Ovary (tissue), 10 donors: ENCODE measurements at places on chromosomes 13 and 19.

GRCh38 chr13:57582032-57582431 is 49.5 kb upstream of the PCDH17 start:
- no peak for DNase-seq

DNA sequence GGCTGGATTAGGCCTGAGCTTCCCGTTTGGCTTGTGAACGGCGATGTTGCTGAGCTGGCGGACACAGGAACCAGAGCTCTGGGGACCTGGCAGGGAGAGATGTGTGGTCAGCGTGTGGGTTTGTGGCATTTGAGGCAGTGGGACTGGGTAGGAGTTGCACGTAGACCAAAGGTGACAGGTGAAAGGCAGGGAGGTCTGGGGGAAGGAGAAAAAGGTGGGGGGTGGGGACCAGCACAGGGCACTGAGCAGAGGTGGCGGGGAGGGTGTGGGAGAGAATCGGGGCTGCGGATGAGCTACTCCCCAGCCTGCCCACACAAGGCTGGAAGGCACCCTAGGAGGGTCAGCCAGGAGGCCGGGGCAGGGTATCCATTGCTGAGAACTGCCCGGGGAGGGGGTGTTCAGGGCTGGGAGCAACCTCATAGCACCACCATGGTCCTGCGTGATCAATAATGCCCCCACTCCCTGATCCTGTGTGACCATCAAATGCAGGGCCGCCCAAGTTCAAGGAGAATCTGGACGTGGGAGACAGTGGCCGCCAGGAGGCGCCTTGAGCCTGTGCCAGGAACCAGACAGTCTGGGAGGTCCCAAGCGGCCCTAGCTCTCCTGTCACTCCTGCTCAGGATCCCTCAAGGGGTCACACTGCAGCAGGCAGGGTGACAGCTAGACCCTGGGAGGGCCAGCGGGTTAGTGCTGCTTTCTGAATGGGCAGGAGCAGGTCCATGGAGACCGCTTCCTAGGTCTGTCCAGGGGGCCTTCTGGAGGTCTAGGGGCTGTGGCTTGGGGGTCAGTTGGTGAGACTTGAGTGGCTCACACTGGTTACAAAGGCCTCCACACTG is 12.8 kb upstream of the SELENOW start:
- DNase-seq, result peak; percentile 61

DNA sequence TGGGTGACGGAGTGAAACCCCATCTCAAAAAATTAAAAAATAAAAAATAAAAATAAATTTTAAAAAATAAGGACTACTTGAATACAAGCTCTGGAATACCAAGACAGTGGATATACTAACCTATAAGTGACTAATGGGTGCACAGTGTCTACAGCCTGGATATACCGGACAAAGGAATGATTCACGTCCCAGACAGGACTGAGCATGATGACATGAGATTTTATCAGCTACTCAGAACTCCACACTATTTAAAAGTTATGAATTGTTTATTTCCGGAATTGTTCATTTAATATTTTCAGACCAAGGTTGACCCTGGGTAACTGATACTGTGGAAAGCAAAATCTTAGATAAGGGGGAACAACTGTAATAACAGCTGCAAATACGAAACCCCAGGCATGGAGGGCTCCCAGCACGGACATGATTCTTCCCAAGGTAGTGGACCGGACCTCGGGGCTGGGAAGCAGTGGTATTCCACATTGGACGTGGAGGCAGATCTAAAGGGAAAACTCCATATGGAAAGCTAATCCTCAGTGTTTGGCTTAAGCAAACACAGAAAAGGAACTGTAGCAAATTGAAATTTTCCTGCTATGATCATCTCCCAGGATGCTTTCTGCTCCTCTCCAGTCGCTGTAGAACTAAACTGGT is 102.6 kb upstream of the TSHZ3 start:
- DNase-seq, result no peak

GRCh38 chr13:112532837-112533745 is 54.9 kb downstream of the TUBGCP3 start:
- no peak for DNase-seq

GRCh38 chr19:7874897-7875273 is 695 bp upstream of the PRR36 start:
- DNase-seq, result no peak

DNA sequence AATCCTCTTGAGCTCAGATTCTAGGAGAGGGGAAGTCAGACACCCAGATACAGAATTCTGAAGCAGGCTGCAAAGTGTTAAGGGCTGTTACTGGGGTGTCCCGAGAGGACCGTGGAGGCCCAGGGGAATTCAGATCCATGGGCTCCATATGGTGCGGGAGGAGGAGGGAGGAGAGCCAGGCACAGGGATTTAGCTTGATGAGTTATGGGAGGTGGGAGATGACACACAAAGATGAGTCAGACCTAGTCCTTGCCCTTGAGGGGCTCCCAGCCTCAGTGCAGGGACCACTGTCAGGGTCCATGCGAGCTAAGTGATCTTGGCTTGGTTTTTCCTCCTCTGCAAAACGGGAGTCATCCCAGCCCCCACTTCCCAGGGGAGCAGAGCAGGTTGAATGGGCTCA is 14.4 kb upstream of the GIPR start:
- no peak for DNase-seq

- DNase-seq, result no peak
Observed at GRCh38 chr13:99421271-99421670, 80.0 kb upstream of the TM9SF2 start.

DNA sequence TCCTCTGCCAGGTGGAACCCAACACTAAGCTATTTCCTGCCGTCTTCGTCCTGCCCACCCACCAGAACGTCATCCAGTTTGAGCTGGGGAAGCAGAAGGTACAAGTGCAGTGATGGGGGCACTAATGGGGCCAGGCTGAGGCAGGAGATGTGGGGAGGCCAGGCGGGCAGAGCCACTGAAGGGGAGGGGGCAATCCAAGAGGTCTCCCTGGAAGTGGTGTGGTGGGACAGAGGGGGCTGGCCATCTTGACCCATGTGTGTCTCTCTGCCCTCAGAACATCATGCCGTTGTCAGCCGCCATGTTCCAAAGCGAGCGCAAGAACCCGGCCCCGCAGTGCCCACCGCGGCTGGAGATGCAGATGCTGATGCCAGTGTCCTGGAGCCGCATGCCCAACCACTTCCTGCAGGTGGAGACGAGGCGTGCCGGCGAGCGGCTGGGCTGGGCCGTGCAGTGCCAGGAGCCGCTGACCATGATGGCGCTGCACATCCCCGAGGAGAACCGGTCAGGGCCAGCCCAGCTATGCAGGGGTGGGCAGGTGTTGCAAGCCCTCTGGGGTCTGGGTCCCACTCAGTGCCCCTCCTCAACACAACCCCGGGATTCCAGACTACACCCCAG is 49.6 kb downstream of the RYR1 start:
- DNase-seq, result no peak

DNA sequence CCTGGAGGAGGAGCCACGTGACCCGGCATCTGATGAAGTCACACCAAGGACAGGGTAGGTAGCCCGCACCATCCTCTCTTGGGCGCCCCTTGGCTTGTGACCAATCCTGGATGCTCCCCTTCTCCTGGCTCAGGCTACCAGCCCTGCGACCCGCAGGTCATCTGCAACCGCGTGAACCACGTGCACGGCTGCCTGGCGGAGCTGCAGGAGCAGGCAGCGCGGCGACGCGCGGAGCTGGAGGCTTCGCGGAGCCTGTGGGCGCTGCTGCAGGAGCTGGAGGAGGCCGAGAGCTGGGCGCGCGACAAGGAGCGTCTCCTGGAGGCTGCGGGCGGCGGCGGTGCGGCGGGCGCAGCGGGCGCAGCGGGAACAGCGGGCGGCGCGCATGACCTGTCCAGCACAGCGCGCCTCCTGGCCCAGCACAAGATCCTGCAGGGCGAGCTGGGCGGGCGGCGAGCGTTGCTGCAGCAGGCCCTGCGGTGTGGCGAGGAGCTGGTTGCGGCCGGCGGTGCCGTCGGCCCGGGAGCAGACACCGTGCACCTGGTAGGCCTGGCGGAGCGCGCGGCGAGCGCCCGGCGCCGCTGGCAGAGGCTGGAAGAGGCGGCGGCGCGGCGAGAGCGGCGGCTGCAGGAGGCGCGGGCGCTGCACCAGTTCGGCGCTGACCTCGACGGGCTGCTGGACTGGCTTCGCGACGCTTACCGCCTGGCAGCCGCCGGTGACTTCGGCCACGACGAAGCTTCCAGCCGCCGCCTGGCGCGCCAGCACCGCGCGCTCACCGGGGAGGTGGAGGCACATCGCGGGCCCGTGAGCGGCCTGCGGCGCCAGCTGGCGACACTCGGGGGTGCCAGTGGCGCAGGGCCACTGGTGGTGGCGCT is 45.9 kb downstream of the SPTBN4 start:
- no peak for DNase-seq

DNA sequence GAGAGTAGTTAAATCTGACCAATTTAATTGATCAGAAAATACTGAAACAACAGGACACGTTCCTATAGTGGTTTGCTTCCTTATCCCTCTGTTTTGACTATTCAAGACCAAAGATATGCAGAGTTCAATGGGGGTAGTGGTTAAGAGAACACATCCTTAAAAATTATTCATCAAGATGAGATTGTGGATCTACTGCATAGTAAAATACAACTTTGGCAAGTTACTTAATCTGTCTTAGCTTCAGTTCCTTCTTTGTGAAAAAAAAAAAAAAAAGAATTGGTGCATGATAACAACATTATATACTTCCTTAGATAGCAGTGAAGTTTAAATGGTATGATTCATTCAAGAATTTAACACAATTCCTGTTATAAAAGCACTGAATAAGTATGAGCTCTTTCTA is 552.1 kb downstream of the DCT start:
- no peak for DNase-seq

DNA sequence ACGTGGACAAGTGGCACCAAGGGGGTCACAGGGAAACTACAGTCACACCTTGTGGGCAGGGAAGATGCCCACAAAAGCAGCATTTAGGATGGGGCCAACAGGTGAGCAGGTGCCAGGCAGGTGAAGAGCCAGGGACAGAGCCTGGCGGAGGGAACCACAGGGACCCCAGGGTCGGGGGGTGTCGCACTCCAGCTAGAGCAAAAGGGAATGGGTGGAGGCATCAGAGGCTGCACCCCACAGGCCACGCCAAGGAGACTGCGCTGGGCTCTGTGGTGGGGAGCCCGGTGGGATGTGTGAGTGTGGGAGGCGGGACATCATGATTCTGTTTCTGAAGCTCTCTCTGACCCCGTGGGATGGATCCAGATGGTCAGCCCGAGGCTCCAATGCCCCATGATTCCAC is 66.7 kb downstream of the EPS15L1 start:
- no peak for DNase-seq

DNA sequence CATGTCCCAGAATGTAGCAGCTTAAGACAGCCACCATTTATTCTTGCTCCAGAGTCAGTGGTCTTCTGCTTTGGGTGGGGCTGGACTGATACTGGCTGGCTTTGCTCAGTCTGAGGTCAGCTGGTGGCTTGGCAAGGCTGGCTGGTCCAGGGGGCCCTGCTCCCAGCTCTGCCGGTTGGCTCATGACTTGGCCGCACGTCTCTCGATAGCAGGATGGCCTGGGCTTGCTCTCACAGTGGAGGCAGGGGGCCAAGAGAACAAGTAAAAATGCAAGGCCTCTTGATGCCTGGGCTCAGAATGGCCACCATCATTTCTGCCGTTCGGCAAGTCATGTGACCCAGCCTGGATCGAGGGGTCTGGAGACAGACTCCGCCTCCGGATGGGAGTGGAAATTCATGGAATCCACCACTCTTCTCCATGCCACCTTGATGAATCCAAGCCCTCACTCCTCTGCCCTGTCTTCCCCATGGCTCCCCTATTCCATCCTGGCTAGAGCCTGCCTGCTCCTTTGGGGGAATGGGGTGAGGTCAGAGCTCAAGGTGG is 13.1 kb downstream of the ACTMAP start:
- DNase-seq, result no peak

DNA sequence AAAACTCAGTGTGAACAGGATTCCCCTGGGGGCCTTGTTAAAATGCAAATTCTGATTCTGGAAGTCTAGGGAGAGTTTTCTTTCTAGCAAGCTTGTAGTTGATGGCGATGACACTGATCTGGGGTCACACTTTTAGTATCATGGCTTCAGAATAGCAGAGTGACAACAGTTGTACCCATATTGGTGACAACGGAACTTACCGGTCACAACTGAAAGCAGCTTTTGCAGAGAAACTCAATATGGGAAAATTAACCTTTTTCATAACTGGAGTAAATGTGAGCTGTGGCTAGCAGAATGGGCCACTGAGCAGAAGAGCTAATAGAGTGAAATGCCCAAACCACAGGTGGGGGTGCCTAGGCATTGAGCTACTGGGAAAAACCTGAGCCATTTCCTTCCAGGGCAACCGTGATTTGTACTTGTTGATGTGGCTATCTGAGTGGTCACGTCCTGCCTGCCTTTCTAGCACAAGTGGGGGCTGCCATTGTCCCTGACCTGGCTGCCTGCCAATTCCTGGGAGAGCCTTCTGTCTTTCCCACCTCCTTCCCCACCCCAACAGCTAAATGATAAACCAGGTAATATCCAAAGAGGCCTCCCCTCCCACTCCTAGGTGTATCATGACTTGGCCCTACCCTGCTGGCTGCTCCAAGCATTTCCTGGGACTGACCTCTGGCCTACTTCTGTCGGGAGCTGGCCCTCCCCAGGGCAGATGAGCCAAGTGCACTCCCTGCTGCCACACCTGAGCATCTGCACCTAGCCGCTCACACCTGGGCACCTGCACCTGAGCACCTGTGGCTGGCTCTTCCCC is 1.7 kb upstream of the SLC10A2 start:
- no peak for DNase-seq

DNA sequence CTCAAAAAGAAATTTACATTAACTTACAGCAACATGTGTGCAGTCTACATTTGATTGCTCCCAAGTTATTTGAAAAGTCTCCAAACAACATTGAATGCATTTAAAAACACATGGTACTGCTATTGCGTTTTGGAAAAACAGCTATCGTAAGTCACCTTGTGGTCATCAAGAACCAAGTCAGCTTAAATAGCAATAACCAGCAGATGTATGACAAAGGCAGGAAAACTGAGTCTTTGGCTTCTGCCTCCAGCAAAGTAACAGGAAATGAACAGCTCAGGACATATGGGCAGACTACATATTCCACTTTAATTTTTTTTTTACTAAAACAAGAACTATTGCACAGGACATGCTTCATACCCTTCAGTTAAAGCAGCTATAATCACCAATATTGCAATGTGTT is 580.6 kb upstream of the SPRY2 start:
- DNase-seq, result no peak

GRCh38 chr19:14434543-14435319 is 1.6 kb downstream of the PKN1 start:
- peak; percentile 48 for DNase-seq

- no peak for DNase-seq
Observed at GRCh38 chr13:95512424-95512823, 40.1 kb upstream of the CLDN10 start.

GRCh38 chr19:14003251-14004055 is 2.7 kb downstream of the RFX1 start:
- DNase-seq, result no peak

GRCh38 chr13:49248622-49249002 is 887 bp downstream of the CDADC1 start:
- DNase-seq, result no peak

DNA sequence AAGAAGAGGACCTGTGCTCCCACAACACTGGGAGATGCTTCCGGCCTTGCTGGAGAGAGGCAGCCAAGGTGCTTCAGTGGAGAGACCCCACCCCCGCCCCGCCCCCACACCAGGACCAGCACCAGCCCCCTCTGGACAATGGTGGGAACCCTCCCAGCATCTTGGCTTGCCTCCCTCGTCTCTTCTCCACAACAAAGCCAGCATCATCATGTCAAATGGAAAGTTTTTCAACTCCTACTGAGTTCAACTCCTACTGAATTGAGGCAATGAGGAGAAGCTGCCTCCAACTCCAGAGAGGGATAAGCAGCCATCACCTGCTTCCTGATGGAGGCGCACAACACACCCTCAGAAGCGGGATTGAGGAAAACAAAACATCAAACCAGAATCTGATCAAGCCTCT is 12.8 kb downstream of the DEDD2 start:
- no peak for DNase-seq

GRCh38 chr13:48156466-48156865 is 61.6 kb upstream of the MED4 start:
- DNase-seq, result no peak
